ENCODE measurements at places on chromosomes 5 and 9. TPM values are rescaled to one million over a fixed set of nuclear protein-coding genes. Genes with fewer than 3 reads are reported as not detected.

The MIER3 gene
- 6.8 TPM for total RNA-seq

The MLLT3 gene
- 48.7 TPM for total RNA-seq

The DOCK2 gene
- total RNA-seq = 12.9 TPM

The CREBRF gene
- total RNA-seq = 31.5 TPM

Data from stomach (tissue), 19 donors.